ENCODE measurements at places on chromosomes 5 and 9.

- peak; percentile 70 for DNase-seq
Measured at GRCh38 chr5:43019614-43020398, 20.3 kb downstream of the ANXA2R start.

GRCh38 chr5:62134811-62135210, 171.2 kb upstream of the KIF2A start:
- DNase-seq: no peak

DNA sequence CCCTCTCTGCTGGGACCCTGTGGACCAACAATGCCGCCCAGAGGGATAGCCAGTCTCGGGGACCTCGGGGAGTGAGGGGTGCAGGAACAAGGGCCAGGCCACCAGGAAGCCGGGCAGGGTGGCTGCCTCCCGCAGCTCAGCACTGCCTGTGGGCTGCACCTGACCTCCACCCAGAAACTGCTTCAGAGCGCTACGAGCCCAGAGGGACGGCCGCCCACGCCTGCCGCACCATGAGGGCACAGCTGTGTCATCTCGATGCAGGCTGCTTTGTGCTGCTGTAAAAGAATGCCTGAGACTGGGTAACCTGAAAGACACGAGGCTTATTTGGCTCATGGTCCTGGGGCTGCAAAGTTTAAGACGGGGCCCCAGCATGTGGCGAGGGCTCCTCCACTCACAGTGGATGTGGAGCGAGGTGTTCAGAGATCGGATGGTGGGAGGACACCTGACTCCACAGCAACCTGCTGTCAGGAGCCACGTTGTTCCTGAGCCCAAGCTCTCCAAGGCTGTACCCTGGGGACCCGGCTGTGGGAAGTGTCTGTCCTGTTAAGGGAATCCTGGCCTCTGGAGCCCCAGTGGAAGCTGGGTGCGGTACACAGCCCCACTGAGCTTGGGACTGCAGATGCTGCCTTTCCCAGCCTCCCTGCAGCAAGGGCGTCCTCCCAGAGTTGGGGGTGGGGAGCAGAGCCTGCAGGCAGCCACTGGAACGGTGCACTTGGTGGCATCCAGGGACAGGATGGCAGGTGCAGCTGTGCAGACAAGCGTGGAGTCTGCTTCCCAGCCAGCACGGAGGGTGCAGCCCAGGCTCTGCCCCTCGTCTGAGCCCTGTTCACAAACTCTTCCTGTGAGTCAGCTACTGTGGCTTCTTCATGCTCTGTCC, 11.8 kb upstream of the ZDHHC11 start:
- peak; percentile 69 for DNase-seq

DNA sequence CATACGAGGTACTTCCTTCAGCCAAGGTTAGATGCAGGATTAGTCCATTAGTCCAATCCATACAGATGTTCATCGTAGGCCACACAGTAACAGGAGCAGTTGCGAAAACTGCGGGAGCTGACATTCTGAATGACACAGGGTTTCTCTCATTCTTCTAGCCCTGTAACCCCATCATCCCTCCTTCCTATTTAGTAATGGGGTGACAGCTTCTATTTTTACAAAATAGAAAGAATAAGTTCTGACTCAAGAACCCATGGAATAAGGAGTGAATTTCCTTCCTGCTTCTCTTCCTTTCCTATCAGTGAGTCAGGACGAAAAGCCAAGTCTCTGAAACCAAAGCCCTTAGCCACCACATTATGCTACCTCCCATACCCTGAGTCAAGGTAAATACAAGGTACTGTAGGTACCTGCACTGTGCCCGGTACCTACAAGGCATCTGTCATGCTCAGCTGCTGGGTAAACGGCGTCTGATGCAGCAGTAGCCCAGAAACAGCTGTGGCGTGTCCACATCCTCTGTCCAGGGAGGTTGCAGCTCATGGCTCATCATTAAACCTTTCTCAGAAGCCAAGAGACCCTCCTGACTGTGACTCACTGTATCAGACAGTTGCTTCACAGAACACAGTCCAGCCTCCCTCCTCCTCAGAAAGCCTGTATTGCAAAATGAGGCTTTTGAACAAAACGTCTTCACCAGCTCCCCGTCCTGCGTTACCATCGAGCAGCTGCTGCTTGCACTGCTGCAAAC, 84.2 kb downstream of the ESM1 start:
- DNase-seq: no peak

- peak; percentile 43 for DNase-seq
Measured at GRCh38 chr9:7974335-7974960, 174.9 kb upstream of the DMAC1 start.

- DNase-seq: no peak
Measured at GRCh38 chr9:32928145-32928763, 73.2 kb downstream of the APTX start.

- DNase-seq: no peak
Measured at GRCh38 chr5:9547122-9547947, 1.5 kb upstream of the SEMA5A start.

GRCh38 chr5:111227801-111228200, 3.6 kb downstream of the CAMK4 start:
- no peak for DNase-seq

All from NCI-H2107 (cell line).